NCI-H1694 treated with DMSO at 0.1 percent for 48 hours (cell line): ENCODE measurements at places on chromosomes 16 and 17.

DNA sequence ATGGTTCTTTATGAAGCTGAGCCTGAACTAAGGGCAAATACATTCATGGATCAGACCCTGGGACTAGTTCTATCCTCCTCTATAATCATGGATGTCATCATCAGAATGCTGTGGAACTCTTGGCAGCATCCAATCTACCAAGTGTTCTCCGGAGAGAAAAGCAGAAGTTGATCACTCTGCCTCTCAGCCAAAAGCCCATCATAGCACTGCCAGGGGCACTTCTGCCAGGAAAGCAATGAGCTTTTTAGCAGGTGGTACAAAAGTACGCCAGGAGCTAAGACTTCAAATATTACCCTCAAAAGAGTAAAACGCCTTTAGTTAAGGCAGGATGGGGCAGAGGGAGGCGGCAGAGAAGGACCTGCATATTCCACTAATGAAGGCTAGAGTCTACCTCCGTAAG is 279.0 kb downstream of the SLC39A11 start:
- DNase-seq = no peak

DNA sequence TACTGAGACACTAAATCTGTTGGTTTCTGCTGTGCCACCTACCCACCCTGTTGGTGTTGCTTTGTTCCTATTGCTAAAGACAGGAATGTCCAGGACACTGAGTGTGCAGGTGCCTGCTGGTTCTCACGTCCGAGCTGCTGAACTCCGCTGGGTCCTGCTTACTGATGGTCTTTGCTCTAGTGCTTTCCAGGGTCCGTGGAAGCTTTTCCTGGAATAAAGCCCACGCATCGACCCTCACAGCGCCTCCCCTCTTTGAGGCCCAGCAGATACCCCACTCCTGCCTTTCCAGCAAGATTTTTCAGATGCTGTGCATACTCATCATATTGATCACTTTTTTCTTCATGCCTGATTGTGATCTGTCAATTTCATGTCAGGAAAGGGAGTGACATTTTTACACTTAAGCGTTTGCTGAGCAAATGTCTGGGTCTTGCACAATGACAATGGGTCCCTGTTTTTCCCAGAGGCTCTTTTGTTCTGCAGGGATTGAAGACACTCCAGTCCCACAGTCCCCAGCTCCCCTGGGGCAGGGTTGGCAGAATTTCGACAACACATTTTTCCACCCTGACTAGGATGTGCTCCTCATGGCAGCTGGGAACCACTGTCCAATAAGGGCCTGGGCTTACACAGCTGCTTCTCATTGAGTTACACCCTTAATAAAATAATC is 14.6 kb downstream of the STH start:
- no peak for DNase-seq

GRCh38 chr17:38507436-38507835 is 79.2 kb downstream of the ARHGAP23 start:
- DNase-seq = no peak

DNA sequence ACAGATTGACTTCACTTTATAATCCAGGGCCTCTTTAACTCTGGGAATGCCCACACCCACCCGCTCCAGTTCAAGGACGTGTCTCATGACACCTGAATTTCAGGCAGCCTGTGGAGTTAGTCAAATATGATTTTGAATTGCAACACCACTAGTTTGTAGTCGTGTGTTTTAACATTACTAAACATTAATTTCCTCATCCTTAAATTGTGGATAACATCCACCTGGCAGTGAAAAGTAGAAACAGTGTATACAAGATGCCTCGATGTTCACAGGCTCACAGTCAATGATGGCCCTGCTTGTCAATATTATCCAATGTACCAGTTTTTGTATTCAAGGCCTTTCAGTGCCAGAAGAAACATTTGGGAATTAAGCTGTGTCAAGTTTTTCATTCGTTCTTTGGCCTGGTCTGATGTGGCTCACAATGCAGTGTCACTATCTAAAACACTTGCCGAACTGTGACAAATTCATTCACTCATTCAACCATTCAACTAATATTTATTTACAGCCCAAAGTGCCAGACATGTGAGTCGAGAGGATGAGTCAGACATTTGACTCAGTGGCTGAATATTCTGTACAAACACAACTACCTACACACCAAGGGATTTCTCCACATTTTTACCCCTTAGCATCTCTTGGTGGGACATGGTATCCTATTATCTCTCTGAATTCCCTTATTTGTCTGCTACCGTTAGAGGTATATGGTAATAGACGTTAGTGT is 1.4 kb downstream of the MEIOB start:
- DNase-seq = no peak

- DNase-seq = no peak
Observed at GRCh38 chr16:21186326-21186691, 25.1 kb downstream of the ZP2 start.

DNA sequence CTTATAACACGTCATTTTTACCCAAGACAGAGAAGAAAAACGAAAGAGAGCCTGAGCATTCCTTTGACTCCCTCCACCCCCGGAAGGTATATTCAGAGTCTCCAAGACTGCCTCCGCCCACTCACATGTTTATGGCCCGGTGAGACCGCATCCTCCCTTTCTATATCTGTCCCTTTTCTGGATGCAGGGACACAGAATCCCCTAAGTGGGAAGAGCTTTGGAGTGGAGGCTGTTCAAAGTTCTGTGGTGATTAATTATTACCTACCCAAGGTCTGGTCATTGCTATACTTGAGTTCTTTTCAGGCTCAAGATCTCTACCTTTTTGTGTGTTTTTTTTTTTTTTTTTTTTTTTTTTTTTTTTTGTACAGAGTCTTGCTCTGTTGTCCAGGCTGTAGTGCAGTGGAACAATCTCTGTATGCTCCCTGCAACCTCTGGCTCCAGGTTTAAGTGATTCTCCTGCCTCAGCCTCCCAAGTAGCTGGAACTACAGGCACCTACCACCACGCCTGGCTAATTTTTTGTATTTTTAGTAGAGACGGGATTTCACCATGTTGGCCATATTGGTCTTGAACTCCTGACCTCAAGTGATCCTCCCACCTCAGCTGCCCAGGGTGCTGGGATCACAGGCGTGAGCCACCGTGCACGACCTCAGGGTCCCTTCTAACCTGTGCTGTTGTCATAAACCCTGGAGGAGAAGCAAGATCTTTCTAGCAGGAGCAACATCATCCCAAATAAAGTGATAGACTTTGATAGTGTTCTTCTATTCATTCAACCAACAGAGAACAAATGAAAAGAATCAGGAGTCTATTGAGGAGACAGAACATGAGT is 407.1 kb downstream of the WWOX start:
- no peak for DNase-seq

- DNase-seq = no peak
Observed at GRCh38 chr17:83050651-83051395, 28.6 kb upstream of the METRNL start.

GRCh38 chr17:31645351-31645750 is 213.7 kb downstream of the COPRS start:
- no peak for DNase-seq

DNA sequence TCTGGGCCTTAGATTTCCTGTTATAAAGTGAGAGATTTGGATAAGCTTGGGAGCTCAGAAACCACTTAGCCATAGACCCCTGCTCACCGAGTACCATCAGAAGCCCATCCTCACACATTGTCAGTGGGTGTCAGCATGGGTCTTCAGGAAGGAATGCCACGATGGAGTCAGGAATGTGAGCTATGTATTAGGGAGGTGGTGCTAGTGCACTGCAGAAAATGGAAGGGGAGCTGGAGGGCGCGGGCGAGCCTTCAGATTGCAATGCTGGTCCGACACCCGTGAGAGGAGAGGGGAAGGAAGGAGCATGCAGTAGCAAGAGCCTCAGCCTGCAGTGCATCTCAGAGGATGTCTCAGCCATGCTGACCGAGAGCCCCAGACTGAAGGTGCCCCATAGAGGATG is 294.5 kb downstream of the FOXL1 start:
- no peak for DNase-seq

GRCh38 chr17:45841186-45841585 is 3.5 kb upstream of the SPPL2C start:
- DNase-seq = no peak

GRCh38 chr17:22303096-22303495 is 610.8 kb downstream of the KCNJ18 start:
- no peak for DNase-seq

GRCh38 chr17:72730077-72730476 is 362.4 kb downstream of the SLC39A11 start:
- no peak for DNase-seq

DNA sequence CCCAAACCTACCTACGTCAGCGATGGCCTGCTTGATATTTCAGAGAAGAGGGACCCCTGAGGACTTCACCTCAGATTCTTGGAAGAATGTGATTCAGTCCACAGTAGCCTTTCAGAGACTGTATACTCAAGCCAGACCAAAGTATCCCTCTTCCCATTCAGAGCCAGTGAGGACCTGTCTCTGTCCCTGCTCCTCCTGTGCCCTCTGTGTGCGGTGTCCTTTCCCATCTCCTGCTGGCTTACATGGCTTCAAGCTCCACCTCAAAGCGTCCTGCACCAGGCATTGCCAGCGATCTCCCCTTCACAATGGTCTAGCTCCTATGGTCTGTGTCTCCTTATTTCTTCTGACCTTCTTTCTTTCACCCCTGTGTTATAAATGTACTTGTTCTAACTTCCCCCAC is 39.5 kb upstream of the HLF start:
- DNase-seq = no peak

- DNase-seq = no peak
Observed at GRCh38 chr16:74585846-74586443, 21.0 kb downstream of the GLG1 start.
